ENCODE measurements at places on chromosomes 13 and 19. TPM values are rescaled to one million over a fixed set of nuclear protein-coding genes. Genes with fewer than 3 reads are reported as not detected.

- DNase-seq: no peak
Observed at GRCh38 chr13:70339738-70340137, 231.5 kb upstream of the KLHL1 start.

RFXAP gene
- 3.1 TPM for total RNA-seq

GRCh38 chr19:50510700-50511068 is 307 bp downstream of the JOSD2 start:
- no peak for DNase-seq

GJA3 gene
- 0.39 TPM for total RNA-seq

DNA sequence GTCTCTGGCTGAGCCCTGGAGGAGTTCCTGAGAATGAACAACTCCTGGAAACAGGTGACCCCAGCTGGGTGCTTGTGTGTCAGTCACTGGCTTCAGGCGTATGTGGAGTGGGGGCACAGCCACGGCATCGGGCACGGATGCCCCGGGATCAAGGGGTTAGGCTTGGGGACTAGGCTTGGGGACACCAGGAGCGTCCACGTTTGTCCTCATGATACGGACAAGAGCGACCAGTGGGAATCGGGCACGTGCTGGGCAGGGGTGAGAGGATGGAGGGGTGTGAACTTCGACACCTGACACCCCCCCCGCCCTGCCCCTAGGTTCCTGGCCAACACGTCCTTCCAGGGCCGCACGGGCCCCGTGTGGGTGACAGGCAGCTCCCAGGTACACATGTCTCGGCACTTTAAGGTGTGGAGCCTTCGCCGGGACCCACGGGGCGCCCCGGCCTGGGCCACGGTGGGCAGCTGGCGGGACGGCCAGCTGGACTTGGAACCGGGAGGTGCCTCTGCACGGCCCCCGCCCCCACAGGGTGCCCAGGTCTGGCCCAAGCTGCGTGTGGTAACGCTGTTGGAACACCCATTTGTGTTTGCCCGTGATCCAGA is 4.1 kb downstream of the GRIN3B start:
- DNase-seq: no peak

DNA sequence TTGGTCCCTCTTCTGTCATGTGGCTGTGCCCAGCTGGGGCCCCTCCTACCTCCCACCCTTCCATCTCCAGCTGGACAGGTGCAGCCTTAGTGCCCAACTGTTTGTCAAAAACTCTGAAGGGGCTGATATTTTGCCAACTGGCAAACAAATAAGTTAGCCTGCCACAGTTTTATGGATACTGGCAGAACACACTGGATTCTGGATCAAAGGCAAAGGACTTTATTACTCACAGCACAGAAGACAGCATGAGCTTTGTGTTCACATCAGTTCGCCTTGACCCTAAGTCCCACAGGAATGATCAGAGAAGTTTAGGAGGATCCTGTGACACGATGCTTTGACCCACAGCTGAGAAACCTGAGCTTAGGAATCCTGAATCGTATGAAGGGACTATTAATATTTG is 16.4 kb downstream of the KLK2 start:
- DNase-seq: no peak

DNA sequence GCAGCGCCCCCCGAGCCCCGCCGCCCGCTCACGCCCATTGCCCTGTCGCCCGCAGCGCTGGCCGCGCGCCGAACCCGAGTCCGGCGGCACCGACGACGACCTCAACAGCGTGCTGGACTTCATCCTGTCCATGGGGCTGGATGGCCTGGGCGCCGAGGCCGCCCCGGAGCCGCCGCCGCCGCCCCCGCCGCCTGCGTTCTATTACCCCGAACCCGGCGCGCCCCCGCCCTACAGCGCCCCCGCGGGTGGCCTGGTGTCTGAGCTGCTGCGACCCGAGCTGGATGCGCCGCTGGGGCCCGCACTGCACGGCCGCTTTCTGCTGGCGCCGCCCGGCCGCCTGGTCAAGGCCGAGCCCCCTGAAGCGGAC is 518 bp downstream of the KLF2 start:
- no peak for DNase-seq

- no peak for DNase-seq
Observed at GRCh38 chr13:113656003-113656588, 1.9 kb downstream of the ATP4B start.

GRCh38 chr13:105334211-105334610 is 1201.3 kb downstream of the EFNB2 start:
- DNase-seq: no peak

GRCh38 chr19:28471731-28472510 is 741.0 kb downstream of the UQCRFS1 start:
- DNase-seq: no peak

- DNase-seq: no peak
Observed at GRCh38 chr13:25420161-25420560, 48.4 kb downstream of the ATP8A2 start.

DNA sequence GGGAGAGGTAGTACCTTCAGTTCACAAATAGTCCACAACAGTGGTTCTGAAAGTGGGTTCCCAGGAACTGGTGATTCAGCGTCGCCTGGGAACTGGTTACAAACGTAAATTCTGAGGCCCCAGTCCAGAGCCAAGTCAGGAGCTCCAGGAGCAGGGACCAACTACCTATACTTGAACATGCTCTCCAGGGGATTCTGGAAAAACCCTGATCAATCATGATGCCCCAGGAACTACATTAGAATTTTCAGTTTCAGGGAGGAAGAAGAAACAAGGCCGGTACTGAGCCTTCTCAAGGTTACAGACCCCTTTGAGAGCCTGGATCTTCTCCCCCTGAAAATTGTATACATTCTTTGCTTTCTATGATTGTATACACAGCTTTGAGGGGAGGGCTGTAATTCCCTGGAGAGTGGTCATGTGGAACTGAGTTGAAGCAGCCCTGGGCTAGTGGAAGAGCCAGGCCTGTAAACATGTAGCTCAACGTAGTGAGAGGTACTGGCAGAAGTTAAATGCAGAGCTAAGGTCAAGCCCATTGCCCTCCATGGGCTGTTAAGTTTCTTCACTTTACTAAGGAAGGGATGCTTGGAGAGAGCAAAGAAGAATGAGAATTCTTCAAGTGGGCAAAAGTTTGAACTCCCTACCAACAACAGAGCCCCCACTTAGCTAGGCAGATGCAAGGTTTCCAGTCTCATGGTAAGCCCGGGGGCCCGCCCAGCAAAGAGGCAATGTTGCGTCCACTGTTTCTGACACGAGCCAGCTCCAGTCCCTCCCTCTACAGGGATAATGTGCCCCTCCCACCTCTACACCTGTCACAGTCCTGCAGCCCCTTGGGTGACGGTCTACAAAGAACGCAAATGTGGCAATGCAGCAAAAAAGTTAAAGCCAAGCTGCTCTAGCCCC is 17.0 kb downstream of the DOCK9 start:
- DNase-seq: no peak

DNA sequence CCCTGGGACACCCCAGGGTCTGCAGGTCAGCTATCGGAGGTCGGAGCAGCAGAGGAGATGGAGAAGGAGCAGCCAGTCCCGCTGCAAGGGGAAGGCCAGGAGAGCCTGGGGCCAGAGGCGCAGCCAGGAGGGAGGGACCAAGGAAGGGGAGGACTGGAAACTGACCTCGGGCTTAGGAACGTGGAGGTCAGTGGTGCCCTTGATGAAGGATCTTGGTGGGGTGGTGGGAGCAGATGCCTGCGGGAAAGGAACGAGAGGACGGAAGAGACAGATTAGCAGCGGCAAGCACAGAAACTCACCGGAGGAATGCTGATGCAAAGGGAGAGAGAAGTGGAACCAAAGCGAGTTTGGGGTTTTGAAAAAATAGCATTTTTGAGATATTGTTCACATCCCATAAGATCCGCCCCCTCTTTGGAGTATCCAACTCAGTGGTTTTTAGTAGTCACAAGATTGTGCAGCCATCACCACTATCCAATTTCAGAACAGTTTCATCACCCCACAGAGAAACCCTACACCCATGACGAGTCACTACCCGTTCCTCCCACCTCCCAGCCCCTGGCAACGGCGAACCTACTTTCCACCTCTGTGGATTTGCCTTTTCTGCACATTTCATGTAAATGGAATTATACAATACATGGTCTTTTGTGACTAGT is 22.1 kb downstream of the PLEKHF1 start:
- DNase-seq: no peak

- no peak for DNase-seq
Observed at GRCh38 chr13:91017669-91018053, 329.8 kb upstream of the MIR17HG start.

CFAP97D2 gene
- not detected for total RNA-seq

- no peak for DNase-seq
Observed at GRCh38 chr13:73608711-73609485, 525.3 kb downstream of the KLF12 start.

DNA sequence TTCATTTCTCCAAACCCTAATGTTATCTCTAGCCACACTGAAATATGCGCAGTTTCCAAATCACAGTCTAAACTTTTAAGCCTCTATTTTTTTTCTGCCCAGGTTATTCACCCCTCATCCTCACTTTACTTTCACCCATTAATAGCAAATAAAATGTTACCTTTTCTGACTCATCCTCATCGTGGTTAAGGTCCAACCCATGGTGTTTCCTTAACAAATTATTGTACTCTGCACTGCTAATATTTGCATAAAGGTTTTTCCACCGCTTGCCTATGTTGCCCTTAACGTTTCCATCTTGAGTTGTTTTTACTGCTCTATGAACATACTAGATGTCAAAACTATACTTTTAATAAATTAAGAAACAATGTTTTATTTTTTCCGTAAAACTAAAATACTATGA is 780.9 kb upstream of the KLHL1 start:
- no peak for DNase-seq

GRCh38 chr13:100115693-100116254 is 26.9 kb downstream of the PCCA start:
- no peak for DNase-seq

CEACAM18 gene
- total RNA-seq: not detected

DNA sequence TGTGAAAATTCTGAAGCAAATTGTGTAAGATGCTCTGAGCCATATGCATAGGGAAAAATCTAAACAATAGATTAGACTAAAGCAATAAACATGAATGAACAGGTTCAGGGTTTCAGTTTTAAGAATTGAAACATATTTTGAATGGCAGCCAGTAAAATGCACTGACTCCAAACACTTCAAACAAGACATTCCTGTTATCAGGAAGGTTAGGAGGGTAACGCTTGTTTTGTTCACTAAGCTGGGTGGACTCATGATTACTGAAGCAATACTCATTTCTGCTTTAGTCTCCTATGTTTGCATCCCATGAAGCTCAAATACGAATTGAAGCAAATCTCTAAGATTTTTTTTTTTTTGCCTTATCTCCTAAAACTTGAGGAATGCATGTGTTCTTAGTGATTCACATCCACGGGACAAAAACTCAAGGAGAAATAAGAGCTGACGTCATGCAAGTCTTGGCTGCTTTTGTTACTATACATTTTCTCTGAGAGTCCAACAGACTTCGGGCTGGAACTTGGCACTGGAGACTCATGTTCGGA is 29.1 kb upstream of the IGFL4 start:
- peak; percentile 86 for DNase-seq

GRCh38 chr13:114339857-114340534 is 25.7 kb downstream of the CHAMP1 start:
- no peak for DNase-seq

- no peak for DNase-seq
Observed at GRCh38 chr13:113669755-113670341, 2.8 kb downstream of the GRK1 start.

CACNG7 gene
- 1.9 TPM for total RNA-seq

DNA sequence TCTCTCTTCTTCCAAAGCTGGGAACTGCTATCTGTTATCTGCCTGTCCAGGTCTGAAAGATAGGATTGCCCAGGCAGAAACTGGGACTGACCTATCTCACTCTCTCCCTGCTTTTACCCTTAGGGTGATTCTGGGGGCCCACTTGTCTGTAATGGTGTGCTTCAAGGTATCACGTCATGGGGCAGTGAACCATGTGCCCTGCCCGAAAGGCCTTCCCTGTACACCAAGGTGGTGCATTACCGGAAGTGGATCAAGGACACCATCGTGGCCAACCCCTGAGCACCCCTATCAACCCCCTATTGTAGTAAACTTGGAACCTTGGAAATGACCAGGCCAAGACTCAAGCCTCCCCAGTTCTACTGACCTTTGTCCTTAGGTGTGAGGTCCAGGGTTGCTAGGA is 5.1 kb downstream of the KLK3 start:
- DNase-seq: no peak

SERP2 gene
- 0.29 TPM for total RNA-seq

- no peak for DNase-seq
Observed at GRCh38 chr13:111115965-111116521, 933 bp downstream of the ARHGEF7 start.

- no peak for DNase-seq
Observed at GRCh38 chr13:60286707-60287106, 110.3 kb upstream of the TDRD3 start.

- DNase-seq: no peak
Observed at GRCh38 chr19:58387338-58388174, 487 bp downstream of the RPS5 start.

MATK gene
- 3.3 TPM for total RNA-seq

GRCh38 chr13:44648392-44649103 is 72.4 kb upstream of the TSC22D1 start:
- no peak for DNase-seq

DNA sequence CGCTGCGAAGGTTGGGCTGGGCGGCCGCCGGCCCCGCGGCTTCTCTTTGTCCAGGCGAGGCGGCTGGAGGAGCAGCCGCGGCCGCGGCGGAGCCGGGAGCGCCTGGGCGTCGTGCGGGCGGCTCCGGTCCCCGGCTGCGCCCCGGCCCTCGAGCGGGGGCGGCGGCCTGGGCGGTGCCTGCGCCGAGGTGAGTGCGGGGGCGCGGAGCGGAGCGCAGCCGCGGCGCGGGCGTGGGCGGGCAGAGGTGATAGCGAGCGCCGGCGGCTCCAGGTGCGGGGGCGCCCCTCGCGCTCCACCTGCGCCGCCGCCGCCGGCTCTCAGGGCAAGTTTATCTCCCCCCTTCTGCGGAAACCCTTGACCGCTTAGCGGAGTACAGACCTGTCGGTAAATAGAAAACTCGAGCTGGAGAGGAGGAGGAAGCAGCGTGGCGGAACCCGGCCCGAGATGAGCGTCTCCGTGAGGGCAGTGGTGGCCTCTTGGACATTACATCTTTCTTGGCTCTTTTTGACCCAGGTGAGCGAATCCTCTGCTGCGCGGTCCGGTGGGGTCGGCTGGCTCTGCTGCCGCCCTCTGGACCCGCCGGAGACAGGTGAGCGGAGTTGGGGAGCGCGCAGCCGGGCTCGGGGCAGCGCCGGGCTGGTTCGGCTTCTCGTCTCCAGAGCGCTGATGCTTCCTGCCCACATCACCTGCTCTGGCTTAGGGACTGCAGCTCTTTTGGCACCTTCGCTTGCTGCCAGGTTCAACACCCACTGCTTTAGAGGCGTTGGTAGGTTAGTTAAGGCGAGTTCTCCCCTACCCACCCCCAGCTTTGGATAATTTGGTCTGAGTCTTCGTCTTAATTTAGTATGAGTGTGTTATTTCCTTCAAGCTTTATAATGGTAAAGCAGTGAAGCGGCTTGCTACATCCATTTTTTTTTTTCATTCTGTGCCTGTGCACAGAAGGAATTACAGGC is at the start of gene MTUS2:
MTUS2 (plus strand) TSS at position 241 of the 953 bp plus-strand sequence.
- DNase-seq: no peak

- DNase-seq: no peak
Observed at GRCh38 chr13:99717959-99718674, 216.8 kb downstream of the TM9SF2 start.
